Epithelial cell of esophagus (primary cell): ENCODE measurements at places on chromosomes 11 and 22.

DNA sequence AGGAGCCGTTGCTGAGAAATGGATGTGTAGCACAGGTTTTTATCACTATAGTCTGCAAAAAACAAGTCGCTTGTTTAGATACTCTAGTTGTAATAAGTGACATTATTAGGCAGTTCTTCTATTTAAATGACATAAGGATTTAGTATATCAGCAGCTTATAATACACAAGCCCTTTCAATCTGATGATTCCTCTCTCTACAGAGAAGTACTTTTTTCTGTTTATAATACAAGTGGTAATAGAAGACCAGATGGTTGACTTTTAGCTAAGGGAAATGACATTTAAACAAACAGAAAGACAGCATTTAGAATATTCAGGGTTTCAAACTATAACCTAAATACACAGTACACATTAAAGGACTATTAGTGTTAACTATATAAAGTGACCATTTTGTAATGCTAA, 60.4 kb downstream of the IMMP1L start:
- no peak for DNase-seq

- peak; percentile 68 for DNase-seq
Observed at GRCh38 chr11:17351510-17352176, at the start of gene NCR3LG1. Gene NCR3LG1, plus strand, starts transcription at chr11:17351800. Its CDS starts 170 bp downstream, at chr11:17351970.

- no peak for DNase-seq
Observed at GRCh38 chr22:38220653-38221386, 19.0 kb downstream of the MAFF start.

GRCh38 chr11:63813563-63814382, 517 bp downstream of the SPINDOC start:
- peak; percentile 37 for DNase-seq

GRCh38 chr22:49023161-49023878, 804.4 kb downstream of the BRD1 start:
- no peak for DNase-seq
